ENCODE measurements at places on chromosomes 4 and X.

DNA sequence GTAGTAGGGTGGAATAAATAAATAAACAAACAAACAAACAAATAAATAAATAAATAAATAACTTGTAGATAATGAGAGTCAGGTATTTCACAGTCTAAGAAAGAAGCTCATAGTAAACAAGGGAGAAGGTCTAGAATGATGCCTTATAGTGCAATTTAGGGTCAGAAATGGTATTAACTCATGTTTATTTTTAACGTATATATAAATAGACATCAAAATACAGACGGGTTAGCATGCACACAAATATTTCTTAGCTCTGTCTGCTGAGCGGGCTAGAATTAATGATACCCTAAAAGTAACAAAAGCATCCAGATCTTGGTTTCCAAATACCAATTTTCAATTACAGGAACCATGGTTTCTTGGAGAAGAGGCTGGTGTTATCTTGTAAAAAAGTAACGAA is 16.6 kb downstream of the PFKFB1 start:
- DNase-seq: no peak

- DNase-seq: no peak
Observed at GRCh38 chrX:131778269-131779218, 234.7 kb downstream of the OR13H1 start.

GRCh38 chrX:134813697-134814096 is 155.4 kb upstream of the PLAC1 start:
- DNase-seq: no peak

DNA sequence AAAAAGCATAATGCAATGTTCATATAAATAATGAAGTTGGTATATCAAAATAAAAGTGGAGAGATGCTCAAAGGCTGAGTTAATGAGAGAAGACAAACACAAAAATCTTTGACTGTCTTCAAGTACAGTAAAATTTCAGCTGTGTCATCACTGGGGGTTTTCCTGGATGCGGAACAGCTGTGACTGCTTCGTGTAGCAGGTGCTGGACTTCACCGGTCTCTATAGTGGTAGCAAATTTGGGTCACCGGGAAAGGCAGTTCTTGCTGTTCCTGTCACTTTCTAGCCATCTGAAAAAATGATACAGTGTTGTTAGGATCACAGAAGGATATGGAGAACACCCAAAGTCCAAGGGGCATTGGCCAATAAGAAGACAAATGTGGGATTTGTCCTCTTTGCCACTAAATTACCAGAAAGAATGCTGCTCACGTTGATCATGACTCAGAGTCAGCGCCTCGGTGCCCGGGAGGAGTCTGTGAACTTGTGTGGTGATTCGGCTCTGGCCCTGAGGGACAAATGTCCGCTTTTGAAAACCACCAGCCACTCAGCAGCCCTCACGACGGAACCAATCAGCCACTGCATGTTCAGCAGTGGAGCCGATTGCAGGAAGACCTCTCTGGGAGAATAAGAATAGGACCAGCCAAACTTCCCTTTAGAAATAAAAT is 230.1 kb upstream of the FAT1 start:
- DNase-seq: no peak

- no peak for DNase-seq
Observed at GRCh38 chr4:21819086-21819485, 129.5 kb downstream of the KCNIP4 start.

Data from hematopoietic multipotent progenitor cell treated with erythropoietin and hydrocortisone succinate and interleukin-3 and kit ligand, for 17 days (in vitro differentiated cells).